ENCODE measurements at places on chromosomes 6 and 20.

DNA sequence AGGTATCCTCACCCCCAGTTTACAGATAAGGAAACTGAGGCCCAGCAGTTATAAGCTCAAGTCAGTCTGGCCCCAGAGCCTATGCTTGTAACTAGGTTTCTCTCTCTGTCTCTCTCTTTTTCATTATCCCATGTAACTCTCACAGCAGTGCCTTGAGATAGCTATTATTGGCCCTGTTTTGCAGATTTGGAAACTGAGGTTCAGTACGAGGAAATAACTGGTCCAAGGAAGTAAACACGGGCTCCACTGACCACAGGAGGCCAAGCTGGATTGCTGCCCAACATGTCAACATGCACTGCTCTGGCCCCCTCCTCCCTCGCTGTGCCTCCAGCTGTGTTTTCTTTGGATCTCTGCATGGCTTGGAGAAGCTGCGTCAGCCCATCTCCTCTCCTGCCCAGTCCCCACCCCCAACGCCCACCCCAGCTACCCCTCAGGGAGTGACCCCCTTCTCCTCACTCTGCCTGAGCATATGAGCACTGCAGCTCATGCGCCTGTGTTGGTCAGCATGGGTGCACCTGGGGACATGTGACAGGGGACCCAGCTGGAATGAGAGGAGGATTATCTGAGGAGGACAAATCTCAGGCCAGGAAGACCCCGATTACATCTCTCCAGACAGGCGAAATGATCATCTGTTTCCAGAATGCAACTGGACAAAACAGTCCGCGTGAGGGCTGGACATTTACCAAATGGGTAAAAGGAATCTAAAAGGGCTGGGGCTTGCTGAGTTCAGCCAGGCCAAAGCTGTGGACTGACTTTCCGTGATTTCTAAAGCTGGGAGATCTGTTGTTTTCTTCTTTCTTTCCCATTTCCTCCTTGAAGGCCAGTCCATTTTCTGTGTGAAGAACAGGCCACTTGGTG is 7.8 kb upstream of the PLTP start:
- DNase-seq, result no peak

DNA sequence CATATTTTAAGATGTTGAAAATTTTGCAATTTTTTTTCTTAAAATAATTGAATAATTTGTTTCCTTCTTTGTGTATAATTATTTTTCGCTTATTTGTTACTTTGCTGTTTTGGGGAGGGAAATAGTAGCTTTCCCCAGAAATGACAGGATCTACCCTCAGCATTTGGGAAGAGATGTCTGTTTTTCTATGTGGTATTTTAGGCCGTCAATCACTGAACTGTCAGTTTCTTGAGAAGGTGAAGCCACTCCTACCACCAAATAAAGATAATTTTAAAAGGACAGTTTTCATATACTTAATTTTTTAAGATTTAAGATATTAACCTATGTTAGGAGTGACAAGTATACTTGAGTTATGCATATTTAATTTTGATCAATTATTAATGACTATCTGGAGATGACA is 31.5 kb downstream of the TSBP1 start:
- DNase-seq, result no peak

DNA sequence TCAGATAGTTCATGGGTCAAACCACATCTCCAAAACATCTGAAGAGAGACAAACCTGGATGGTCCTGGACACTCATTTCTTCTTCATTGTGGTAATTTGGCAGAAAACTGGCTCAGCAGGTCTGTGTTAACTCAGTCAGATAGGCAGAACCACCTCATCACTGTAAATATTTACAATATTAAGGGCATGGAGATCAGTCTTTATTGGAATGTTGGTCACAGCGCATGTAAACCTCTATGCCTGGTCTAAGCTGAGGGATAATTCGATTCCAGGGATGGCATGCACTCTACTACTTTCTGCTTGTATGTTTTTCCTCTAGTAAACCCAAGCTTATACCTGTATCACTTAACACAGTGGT is 4.0 kb upstream of the TBC1D7 start:
- no peak for DNase-seq

GRCh38 chr6:90502381-90502780 is 84.5 kb downstream of the MAP3K7 start:
- DNase-seq, result no peak

DNA sequence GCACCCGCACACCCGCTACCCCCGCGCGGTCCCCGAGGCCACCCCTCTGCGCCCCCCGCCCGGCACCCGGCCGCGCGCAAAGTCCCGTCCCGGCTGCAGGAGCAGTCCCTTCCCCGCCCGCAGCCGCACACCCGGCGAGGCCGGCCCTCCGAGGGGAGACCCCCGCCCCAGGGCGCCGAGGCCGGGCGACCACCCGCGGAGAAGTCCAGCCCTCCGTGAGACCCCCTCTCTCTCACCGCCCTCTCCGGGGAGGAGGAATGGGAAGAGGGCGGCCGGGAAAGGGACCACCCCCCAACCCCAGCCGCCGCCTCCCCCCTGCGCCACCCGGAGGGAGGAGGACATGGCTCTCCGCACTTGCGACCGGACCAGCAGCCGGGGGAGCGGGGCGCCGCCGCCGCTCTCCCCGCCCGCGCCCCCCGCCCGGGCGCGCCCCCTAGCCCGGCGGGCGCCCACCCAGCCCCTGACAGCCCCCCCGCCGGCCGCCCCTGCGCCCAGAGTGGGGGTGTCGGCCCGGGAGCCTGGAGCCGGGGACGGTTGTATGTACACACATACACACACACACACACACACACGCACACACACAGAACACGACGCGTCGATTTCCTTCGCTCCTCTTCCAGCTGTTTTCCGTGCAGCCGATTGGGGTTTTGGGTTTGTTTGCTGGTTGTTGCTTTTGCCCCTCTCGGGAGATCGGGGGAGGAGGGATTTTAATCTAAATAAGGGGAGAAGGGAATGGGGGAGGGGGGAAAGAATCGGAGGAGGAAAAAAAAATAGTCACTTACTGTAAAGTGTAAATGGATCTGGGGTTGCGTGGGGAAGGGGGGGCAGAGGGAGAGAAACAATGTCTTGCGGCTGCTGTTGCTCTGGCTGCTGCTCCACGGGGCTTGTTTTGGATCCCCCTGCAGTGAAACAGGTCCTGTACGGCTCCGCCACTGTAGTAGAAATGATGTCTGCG is at the start of gene ATXN1:
Gene ATXN1 (minus strand): TSS at position 945 of the 955 bp plus-strand sequence.
- DNase-seq, result no peak

Data from stimulated activated CD4-positive, alpha-beta T cell treated with anti-CD3 and anti-CD28 coated beads, Interleukin-15, amount 100 ng/mL, for 1 hour (primary cell).